ENCODE measurements at places on chromosomes 5 and 9.

DNA sequence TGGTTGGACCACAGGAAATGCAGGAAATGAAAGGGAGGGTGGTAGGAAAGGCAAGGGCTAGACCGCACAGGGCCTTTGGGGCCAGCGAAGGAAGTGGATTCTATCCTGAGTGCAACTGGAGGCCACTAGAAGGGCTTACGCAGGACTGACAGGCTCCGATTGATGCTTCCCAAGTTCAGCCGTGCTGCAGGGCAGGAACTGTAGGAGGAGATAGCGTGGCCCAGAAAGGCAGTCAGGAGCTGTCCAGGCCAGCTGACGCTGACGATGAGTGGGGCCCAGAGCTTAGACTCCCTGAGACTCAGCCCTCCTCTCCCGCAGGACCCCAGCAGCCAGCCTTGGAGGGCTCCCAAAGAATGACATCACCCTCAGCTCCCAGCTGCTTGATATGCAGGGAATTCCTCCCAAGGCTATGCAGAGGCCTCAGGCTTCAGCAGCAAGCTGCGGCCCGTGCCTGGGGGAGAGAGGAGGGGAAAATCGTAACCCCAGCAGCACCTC is 48.8 kb downstream of the KCNIP1 start:
- no peak for DNase-seq

DNA sequence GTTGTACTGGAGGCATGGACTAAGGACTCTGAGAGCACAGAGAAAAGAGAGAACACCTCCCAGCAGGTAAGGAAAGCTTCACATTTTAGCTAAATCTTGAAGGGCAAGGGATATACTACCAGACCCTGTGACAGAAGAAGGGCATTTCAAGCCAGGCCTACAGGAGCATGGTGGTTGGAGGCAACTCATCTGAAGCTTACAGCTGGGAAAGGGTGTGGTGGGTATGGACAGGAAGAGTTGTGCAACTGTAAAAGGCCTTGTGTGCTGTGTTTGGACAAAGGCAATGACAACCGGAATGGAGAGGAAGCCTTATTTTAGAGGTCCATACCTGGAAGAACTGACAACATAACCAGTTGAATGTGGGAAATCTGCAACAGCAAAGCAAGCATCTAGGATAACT is 31.2 kb downstream of the NIPSNAP3B start:
- no peak for DNase-seq

DNA sequence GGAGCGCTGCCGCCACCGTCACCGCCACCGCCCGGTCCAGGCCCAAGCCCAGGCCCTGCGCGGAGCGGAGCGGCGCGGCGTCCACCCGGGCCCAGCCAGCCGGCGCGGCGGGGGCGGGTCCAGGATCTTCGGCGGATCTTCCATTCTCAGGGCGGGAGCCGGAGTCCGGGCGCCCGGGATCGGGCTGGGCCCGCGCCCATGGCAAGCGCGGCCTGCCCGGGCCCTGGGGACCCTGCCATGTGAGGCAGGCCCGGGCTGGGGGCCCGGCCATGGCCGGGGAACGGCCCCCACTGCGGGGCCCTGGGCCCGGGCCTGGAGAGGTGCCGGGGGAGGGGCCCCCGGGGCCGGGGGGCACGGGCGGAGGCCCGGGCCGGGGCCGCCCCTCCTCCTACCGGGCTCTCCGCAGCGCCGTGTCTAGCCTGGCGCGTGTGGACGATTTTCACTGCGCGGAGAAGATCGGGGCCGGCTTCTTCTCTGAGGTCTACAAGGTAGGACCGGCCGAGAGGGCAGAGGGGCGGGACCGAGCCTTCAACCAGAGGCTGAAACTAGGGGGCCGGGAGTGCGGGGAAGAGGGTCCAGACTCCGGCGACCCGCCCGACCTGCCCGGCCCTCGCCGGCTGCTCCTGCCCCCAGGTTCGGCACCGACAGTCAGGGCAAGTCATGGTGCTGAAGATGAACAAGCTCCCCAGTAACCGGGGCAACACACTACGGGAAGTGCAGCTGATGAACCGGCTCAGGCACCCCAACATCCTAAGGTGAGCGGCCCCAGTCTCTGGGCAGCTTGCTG is 482 bp downstream of the TESK1 start:
- DNase-seq, result no peak

GRCh38 chr5:135589152-135589551 is 10.4 kb upstream of the CXCL14 start:
- DNase-seq, result no peak

DNA sequence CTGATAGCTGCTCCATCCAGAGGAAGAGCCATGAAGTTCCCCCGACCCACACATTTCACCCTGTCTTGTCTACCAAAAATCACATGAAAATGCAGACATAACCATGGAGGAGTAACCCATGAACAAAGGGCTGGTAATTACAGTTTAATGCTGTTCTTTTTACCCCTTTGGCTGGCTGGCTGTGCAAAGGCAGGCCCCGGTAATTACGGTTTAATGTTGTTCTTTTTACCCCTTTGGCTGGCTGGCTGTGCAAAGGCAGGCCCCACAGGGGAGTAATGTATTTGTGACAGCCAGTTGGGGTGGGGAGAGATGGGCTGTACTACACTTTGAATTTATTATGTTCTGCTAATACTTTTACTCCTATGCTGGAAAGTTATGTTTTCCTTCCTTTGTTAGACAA is 41.7 kb downstream of the PIK3R1 start:
- no peak for DNase-seq

DNA sequence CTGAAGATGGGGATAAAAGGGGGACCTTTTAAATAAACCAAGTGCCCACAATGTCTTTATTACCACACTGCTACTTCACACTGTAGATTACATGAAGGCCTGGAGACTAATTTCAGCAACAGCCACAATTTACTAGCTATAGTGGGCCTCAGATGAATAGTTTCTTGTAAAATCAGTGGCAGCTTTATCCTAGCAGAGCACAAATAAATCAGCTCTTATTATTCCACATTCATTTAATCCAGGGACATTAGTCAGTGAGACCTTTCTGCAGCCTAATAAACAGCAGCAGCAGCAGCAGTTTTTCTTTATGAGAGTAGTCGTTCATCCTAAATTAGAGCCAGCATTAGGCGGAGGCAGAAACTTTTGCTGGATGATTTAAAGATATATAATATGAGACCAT is 542.3 kb downstream of the PSAT1 start:
- no peak for DNase-seq

GRCh38 chr9:137136261-137136880 is 2.6 kb upstream of the GRIN1 start:
- no peak for DNase-seq

DNA sequence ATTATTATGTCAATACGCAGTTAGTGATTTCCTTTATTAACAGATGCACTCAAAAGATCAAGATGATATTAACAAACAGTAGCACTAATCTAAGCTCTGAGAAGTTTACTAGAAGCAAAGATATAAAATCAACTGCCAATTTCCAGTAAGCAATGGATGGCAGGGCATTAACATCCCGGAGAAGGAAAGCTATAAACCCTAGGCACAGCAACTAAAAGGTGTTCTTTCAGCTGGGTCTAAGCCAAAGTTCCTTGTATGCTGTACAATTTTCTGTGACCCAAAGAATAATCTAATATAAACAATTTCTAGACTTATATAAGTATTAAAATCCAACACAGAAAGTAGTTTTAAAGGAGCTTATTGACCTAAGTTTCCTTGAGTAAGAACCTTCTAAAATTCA is 39.4 kb downstream of the PJA2 start:
- no peak for DNase-seq

GRCh38 chr9:118336250-118336942 is 632.2 kb downstream of the TLR4 start:
- DNase-seq, result no peak

GRCh38 chr9:90065851-90066250 is 461.0 kb downstream of the GADD45G start:
- no peak for DNase-seq

DNA sequence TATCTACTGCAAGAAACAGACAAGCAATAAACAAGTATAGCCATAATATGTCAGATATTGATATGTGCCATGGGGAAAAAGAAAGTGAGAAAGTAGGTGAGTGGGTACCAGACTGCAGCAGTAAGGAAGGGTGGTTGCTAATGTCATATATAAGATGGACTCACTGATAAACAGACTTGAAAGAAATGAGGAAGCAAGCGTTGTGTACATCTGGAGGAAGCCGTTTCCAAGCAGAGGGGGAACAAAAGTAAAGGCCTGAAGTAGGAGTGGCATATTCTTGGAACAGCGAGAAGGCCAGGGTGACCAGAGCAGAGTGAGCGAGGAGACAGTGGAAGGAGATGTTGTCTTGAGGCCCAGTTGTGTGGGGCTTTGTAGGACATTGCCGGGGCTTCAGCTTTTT is 142.2 kb upstream of the MAP3K1 start:
- no peak for DNase-seq

DNA sequence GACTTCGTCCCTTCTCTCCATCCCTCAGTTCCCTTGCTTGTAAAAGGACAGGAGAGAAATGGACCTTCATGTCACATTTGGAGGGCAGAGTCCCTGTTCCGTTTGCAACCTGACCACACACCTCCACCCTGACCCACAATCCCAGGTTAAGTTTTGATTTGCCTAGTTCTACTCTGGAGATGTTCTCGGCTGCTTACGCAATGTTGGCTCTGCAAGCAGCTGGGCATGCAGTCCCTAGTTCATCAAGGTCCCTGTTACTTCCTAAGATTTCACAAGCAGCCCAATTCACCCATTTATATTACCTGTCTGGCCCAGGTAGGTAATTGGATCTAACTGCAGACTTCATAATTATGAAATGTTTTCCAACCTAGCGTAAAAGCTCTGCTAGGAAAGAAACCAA is 28.8 kb downstream of the SLIT3 start:
- DNase-seq, result no peak

- no peak for DNase-seq
Measured at GRCh38 chr9:115945009-115945431, 208.6 kb upstream of the PAPPA start.

GRCh38 chr5:66869347-66869746 is 273.2 kb downstream of the MAST4 start:
- no peak for DNase-seq

DNA sequence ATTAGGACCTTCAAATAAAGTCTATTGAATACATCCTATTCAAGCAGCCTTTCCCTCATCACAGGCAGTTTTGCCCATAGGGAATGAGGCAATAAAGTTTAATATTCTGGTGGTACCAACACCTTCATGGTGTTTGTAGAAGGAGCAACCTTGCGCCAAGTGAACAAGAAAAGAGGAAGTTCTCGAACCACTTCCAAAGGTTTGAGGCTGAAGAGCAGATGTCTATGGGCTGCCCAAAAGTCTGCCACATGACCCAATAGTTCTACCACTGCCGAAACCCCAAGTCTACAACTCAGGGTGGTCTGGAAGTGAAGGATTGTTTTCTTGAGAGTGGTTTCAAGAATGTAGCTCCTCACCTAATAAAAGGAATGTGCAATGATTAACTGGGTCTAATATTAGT is 123.1 kb downstream of the NPR3 start:
- no peak for DNase-seq

- DNase-seq, result no peak
Measured at GRCh38 chr5:52844885-52845284, 57.2 kb downstream of the ITGA1 start.

- DNase-seq, result no peak
Measured at GRCh38 chr9:84075004-84075403, 94.4 kb downstream of the RMI1 start.

DNA sequence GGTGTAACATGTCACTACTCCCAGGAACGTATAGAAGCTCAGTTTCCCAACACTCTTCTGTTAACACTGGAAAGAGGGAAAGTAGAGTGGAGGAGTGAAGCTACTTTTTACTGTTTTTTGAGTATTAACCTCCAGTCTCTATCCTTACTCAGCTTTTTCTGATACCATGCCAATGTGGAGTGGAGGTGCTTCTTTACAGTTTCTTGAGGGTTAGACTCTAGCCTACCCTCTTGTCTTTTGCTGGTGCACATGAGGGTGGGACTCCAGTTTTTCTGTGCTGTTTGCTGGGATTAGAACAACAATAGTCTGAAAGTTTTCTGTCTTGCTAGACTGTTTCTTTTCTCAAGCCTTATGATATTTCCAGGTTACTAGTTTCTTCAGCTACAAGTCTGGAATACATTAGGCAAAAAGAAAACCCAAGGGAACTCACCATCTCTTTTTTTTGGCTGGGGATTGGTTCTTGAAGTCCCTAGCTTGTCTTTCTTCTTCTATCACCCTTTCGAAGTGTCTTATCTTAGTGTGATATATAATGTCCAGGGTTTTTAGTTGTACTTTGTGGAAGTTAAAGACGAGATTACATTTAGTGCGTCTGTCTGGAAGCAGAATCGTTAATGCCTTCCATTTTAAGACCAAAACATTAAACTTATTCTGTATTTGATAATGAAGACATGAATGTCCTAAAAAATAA is 35.9 kb downstream of the PRR16 start:
- no peak for DNase-seq

- DNase-seq, result no peak
Measured at GRCh38 chr5:74261866-74262265, 378.7 kb downstream of the ENC1 start.

GRCh38 chr5:150399524-150400211 is 13.0 kb downstream of the CD74 start:
- DNase-seq, result no peak

DNA sequence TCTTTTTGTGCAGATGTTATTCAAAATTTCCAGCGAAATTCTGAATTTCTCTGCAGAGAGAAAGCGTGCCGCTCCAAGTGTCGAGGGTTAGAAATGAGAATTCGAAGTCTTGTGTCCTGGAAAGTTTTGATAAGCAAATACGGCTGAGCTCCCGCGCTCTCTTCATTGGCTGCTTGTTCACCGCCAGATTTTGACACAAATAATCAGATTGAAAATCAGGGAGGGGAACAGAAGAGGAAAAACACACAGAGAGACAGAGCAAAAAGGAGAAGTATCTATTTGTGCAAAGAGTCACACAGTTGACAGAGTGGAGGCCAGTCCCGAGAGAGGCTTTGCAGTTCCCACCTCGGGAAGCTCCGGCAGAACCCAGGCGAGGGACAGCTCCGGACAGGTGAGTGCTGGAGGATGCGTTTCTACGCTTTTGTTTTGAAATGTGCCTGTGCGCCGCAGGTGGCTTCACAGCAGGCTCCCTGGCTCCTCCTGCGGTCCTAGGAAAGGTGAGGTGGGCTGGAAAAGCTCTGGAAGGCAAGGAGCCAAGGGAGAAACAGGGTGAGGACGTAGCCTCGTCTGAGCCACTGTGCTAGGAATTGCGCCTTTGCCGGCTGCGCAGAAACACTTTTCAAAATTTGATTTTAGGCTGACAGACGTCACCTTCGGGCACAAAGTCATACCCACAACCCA is at the start of gene GFI1B:
GFI1B (plus strand) TSS at position 244 of the 681 bp plus-strand sequence. CDS start 7,985 bp downstream, outside the sequence.
- DNase-seq, result no peak

- no peak for DNase-seq
Measured at GRCh38 chr5:137316346-137316736, 182.8 kb downstream of the SPOCK1 start.

GRCh38 chr9:19677924-19678323 is 110.9 kb downstream of the SLC24A2 start:
- no peak for DNase-seq

DNA sequence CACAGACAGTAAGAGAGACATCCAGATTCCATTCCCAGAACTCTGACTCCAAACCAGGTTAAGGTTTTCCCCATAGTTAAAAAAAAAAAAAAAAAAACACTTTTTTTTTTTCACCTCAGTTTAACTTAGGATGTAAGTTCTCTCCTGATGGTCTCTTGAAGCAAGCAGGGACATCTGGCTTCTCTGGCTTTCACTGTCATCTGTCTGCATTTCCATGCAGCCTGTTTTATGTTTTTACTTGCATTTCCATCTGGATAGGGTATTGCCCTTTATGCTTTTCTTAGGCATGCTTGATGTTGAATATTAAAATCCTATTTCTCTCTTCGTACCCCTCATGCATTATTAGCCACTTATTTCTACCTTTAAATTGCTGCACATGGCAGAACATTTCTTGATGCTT is 135.3 kb upstream of the WWC1 start:
- DNase-seq, result no peak

All from activated T-cell treated with anti-CD3 and anti-CD28 coated beads for 24 hours (primary cell).